ENCODE measurements at places on chromosomes 5 and 9. TPM values are rescaled to one million over a fixed set of nuclear protein-coding genes. Genes with fewer than 3 reads are reported as not detected.

SVEP1 gene
- not detected for total RNA-seq

ISCA1 gene
- total RNA-seq: 20.9 TPM

IRX1 gene
- not detected for total RNA-seq

GRCh38 chr5:113922343-113922742, 408.8 kb downstream of the YTHDC2 start:
- H3K27ac ChIP-seq: no peak overlapping the region
- DNase-seq: no peak
- H3K36me3 ChIP-seq: no peaks in the 10 kb centered on the region
- no peaks in the 10 kb centered on the region for H3K27me3 ChIP-seq
